ENCODE measurements at places on chromosomes 3 and 15. TPM values are rescaled to one million over a fixed set of nuclear protein-coding genes. Genes with fewer than 3 reads are reported as not detected.

KCNMB2 gene
- total RNA-seq: not detected

DNA sequence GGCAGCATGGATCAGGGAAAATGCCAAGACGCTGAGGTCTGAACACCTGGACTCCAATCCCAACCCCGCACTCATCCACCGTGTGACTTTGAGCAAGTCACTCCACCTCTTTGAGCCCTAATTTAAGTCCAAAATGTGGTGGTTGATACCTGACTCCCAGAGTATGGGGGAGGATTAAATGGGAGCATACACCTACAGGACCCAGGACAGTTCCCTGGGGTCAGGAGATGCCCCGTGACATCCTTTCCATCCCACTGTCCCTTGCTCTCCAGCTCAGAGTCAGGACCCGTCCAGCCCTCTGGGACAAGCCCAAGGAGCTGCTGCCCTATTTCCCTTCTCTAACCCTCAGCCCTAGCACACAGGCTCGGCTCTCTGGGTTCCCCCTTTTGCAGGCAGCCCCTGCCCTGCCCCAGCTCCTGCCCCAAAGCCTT, 276.4 kb downstream of the XXYLT1 start:
- DNase-seq: no peak

DNA sequence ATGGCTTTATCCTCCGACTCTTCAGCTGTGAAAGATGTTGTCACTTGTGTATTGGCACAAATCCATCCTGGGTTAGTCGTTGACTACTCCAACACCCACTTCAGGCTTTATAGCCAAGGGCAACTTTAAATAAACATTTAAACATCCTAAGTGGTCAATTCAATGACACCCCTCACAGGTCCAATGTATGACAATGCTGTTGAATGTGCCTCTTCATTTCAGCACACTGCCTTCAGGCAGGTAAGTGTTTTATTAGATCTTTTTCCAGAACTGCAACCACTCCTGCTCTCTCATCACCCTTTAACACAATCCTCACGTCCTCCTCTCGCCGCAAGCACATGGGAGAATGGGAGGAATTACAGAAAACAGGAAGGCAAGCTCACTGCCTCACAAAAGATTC, 30.3 kb downstream of the IL12A start:
- DNase-seq: no peak

GRCh38 chr15:40130799-40131502, 22.3 kb upstream of the BMF start:
- no peak for DNase-seq

GRCh38 chr3:12840591-12841148, 695 bp downstream of the RPL32 start:
- DNase-seq: no peak

GRCh38 chr3:121626495-121626894, 33.3 kb downstream of the FBXO40 start:
- no peak for DNase-seq

UROC1 gene
- not detected for total RNA-seq

GRCh38 chr15:76185716-76186115, 125.6 kb downstream of the ETFA start:
- peak; percentile 38 for DNase-seq

GP5 gene
- total RNA-seq: 0.05 TPM

CFAP20DC gene
- 4.0 TPM for total RNA-seq

EIF4E3 gene
- total RNA-seq: 0.39 TPM

DNA sequence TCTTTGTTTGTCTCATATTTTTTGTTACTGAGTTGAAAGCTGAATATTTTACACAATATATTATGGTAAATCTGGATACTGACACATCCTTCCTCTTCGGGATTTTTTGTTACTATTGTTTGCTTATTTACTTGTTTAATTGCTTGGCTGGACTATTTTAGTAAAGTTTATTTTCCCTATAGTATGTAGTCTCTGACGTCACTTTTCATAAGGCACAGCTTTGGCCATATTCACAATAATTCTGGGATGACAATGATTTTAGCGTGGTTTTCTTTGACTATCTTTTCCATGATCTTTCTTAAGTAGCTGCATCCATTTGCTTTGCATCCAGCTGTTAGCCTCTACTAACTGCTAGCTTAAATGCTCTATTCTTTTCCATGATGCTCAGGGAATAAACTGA, 552.4 kb downstream of the VGLL3 start:
- no peak for DNase-seq

- peak; percentile 24 for DNase-seq
Observed at GRCh38 chr3:188956839-188957489, 214.8 kb upstream of the TPRG1 start.

DNA sequence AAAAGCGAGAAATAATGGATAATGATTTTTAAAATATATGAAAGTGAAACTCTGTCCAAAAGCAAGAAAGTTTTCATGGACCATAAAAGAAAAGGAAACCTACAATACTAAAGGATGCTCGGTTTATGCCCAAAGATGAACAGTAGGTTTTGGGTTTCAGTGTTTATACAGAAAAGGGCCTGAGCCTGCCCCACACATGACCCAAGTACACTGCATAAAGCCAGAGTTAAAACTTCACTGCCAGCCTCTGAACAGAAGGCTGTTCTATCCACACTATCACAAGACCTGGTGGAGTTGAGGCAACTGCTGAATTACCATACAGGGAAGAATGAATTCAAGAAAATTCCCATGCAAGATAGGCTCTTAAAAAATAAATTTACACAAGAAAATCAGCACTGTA, 165.2 kb downstream of the MECOM start:
- no peak for DNase-seq

- DNase-seq: no peak
Observed at GRCh38 chr15:65059931-65060596, 7.7 kb downstream of the RASL12 start.

PIGZ gene
- total RNA-seq: 6.3 TPM

- DNase-seq: no peak
Observed at GRCh38 chr3:126912027-126912422, 70.9 kb upstream of the PLXNA1 start.

DNA sequence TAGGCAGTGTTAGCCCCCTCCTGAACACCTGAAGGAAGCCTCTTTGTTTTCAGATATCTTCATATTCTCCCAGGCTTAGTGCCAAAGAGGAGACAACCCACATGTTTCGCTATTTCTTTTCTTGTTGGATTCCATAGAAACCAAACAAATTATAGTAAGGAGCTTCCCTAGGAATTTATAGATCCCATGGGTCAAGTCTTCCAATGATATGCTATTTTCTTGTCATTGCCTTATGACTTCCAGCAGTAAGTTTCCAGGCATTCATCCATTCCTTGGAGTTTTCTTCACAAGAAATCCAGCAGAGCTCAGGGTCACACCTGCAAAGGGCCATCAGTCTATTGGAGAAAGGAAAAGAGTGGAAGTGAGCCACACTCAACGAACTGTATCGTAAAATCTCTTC, 9.9 kb upstream of the KCNMB2 start:
- DNase-seq: no peak

GRCh38 chr3:12155828-12156227, 2.9 kb downstream of the TIMP4 start:
- no peak for DNase-seq

DNA sequence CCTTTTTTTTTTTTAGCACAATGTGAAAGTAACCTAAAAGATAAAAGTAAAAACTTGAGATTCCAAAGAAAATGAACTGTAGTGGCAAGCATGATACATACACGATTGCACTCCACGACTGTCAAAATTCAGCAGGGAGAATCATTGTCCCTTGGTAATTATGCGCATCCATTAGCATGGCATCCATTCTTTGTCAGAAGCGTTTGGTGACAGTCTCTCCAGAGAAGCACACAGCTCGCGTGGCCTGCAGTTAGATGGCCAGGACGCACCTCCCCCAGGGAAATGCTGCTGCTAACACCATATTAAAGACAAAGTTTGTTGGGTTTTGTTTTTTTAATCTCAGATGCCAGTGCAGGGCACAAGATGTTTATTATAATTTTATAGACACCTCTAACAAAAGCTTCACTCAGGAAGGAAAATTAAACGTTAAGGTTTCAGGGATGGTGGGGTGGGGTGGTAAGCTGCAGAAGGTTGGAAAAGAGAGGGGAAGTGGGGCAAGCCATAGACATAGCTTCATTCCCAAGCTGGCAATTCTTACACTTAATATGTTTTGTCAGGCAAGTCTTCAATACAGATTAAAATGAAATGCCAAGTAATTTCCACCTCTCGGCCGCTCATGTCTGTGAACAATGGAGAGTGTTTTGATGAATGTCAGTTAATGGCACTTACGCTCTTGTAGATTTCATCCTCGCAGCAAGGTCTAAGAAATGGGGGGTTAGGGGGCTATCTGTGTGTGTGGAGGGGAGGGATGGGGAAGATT, 142.8 kb upstream of the TOPAZ1 start:
- DNase-seq: no peak

DNA sequence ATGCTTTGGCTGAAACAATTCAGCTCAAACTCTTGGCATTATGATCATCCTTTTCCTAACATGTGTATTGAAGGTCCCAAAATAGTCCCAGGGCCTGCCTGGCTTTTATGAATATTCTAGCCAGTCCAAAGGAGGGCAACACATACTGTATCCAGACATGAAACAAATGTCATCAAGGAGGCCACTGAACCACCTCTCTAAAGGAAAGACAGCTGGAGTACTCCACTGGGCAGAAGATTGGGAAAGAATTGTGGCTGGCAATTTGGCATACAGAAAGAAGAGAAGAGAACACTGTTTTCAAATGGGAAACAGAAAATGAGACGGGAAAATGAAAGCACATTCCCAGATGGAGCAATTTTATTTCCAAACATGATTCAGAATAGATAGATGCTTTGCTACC, 80.6 kb downstream of the NCEH1 start:
- DNase-seq: no peak

COLQ gene
- total RNA-seq: 0.64 TPM

DNA sequence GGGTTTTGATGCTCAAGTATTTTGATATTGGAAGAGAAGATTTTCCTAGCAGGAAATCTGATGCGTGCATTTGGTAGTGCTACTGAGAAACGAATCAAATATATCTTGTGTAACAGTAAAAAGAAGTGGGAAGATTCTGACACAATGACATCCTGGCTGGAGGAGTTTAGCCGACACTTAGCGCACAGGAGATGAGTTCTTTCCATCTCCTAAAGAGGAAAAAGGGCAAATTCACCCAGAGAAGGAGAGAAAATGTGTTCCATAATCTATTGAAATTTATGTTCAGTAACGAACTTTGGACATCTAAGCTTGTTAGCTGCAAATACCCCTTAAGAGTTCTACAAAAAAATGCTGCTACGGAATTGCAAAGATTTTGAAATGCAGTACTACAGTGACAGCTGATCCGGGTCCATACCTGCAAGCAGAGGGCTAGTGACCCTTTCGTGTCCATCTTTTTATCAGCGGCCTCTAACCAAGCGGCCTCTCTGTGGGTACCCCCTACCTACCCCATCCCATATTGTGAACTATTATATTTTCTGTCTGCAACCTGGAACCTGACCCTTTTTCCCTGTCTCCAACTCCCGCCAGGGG, 971 bp downstream of the CPOX start:
- DNase-seq: no peak

PDCD10 gene
- total RNA-seq: 83.5 TPM

DNA sequence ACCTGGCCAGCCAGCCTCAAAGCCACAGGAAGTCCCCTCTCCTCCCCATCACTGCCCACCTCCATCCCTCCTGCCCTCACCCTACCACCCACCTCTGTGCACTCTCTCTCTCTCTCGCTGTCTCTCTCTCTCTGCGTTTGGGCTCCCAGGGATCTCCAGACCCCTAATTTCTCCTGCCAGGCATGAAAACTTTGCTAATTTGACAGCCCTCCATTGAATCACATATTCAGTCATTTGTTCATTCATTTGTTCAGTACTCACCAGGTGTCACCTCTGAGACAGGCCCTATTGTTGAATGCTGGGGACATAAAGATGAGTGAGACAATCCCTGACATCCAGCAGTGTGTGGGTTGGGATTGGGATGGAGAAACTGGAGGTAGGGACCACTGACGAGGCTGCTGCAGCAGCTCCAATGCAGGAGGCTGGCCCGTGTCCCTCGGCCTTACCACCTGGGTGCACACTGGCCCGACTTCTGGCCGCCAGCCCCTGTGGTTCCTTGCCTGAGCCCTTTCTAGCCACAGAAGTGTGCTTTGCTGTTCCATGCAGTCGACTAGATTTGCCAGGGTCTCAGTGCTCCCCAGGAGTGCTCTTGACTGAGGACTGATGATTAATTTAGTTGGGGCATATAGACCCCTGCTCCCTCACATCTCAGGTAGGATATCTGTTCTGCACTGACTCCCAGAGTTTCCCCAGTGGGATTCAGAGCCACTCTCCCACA, 38.6 kb upstream of the TSEN2 start:
- DNase-seq: no peak

DNA sequence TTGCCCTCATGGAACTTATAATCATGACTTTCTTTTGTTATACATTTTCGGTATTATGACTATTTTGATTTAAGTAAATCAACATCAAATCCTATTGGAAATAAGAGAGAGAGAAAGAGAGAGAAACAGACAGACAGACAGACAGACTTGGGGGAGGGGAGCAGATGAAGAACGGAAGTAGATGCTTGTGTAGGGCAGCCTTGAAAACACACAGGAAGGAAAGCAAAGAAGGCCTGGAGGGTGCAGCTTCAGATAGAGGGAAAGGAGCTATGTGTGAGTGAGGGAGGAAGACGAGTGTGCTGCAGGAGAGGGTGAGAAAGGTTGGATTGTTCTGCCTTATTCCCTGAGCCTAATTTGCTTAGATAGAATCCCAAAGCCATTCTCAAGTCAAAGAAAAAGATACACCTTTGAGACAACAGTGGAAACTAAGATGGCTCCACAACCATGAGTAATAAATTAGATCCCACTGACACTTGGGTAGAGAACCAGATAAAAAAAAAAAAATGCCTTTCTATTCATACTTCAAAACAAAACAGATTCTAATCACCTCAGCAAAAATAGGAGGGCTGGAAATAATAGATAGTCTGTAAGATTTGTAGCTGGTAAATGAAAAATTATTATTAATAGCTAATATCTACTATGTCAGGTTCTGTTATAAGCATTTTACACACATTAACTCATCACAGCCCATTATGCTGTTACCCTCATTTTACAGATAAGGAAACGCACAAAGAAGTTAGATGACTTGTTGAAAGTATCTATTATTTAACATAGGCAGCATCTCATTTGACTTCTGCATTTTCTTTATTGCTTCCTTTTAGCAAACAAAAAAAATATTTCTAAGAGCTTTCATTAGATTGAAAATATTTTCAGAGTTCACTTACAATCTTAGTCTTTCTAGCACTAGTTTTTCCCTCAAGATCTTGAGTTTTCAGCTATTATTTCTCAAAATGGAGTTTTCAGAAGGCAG, 214.1 kb downstream of the TNIK start:
- no peak for DNase-seq

DNA sequence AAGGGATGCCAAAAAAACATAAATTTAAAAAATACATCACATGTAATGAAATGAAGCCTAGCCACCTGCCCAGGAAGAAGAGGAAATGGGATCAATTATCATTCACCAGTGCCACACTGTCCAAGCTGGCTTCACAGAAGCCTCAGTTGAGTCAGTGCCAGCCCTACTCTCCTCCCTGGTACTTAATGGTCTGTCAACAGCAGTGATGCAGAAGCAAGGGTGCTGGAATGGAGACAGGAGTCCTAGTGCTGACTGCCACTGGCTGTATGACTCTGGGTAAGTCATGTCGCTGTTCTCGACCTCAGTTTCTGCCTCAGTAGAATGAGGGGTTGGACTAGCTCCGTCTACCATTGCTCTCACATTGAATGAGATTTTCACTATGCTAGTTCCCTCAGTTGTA, 78.5 kb upstream of the LARS2 start:
- no peak for DNase-seq

GRCh38 chr15:37619358-37620042, 314.9 kb upstream of the TMCO5A start:
- no peak for DNase-seq

- DNase-seq: no peak
Observed at GRCh38 chr3:164962610-164963009, 115.7 kb downstream of the SI start.

All from Panc1 (cell line).